ENCODE measurements at places on chromosomes 13 and 19. TPM values are rescaled to one million over a fixed set of nuclear protein-coding genes. Genes with fewer than 3 reads are reported as not detected.

DNA sequence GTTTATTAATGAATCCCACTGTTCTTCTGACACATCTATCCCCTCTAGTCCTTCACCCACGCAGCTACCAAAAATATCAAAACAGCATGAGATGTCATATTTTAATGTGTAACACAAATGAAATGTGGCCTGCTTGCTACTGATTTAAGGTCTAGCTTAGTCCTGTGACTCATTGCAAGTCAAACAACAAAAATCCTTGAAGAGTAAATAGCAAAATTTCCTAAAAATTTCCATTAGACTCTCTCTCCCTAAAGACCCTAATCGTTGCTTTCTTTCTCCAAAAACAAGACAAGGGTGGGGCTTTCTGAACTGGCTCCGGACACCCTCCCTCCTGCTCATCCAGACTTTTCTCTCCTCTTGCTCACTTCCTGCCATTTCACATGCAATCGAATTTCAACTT lies 99.9 kb upstream of the IPO5 start:
- ATAC-seq, result no peak

- no peak for ATAC-seq
Observed at GRCh38 chr13:50766013-50766412, 77.5 kb downstream of the DLEU7 start.

DNA sequence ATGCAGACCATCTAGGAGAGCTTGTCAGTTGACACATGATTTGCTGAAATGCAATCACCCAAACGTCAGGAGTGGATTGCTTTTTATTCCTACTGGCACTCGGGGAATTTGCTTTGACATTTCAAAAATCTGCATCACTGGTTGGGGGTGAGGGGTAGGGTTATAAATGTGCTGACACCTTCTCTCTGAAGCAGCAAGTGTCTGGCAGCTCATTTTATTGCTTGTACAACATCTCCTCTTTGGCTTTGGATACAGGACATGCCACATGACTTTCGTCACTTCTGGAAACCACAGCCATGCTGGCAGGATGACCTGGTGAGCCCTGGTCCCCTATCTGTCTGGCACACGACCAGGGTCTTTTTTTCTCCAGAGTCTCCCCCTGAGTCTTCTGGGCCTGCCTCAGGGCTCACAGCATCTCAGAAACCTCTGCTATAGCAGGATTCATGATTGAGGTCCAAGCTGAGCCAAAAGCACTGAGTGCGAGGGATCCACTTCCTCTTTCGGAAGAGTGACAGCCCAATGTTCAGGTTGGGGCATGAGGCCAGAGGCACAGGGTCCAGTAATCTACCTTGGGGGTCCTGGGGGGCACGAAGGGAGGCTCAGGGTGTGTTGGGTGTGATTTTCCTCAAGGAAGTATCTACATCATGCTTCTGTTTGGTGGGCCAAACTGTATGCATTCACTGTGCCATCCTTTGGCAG lies 60.1 kb downstream of the HSPH1 start:
- no peak for ATAC-seq

DNA sequence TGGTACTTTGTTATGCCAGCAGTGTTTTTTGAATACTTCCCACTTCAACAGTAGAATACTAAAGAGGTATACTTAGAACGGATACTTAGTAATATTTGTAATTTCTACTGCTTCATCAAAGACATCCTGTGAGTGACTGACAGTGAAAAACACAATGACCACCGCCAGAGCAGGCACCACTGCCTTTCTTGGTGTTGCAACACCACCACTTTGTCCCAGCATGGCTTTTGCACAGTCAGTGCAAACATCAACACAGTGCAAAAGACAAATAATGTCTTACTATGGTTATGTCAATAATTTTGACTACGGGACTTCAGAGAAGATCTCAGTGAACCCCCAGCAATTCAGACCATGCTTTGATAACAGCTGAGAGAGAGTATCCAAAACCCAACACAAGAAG lies 220.5 kb downstream of the RBM26 start:
- ATAC-seq, result no peak

GRCh38 chr19:18743784-18744418 lies 47.2 kb downstream of the COMP start:
- no peak for ATAC-seq

DNA sequence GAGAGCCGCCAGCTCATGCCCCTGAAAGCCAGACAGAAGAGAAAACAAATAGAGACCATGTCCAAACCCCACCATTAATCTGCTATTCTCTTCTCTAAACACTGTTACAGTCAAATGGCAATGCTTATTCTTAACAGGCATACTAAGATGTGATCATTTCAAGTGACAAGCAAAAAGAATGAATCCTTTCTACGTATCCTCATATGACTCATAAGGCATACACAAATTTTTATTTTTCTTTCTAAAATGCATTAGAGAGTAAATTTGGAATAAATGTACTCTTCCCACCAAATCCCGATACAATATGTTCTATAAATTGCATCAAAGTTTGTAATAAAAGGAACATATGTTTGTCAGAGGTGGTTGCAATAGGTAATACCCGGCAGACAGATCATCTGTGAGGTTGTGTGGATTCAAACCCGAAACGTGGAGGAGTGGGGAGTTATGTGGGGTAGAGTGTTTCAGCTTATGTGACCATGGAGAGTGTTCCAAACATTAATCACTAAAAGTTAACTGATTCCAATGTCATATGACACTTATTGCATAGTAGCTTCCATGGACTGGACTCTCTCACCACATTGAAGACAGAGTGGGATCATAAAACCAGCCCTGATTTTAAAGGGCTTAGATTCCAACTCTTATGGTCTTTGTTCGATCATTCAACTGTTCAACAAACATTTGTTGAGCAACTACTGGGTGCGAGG lies 213.1 kb downstream of the DCLK1 start:
- ATAC-seq, result no peak

GRCh38 chr19:15622991-15623390 lies 8.0 kb downstream of the CYP4F8 start:
- ATAC-seq, result no peak

DNA sequence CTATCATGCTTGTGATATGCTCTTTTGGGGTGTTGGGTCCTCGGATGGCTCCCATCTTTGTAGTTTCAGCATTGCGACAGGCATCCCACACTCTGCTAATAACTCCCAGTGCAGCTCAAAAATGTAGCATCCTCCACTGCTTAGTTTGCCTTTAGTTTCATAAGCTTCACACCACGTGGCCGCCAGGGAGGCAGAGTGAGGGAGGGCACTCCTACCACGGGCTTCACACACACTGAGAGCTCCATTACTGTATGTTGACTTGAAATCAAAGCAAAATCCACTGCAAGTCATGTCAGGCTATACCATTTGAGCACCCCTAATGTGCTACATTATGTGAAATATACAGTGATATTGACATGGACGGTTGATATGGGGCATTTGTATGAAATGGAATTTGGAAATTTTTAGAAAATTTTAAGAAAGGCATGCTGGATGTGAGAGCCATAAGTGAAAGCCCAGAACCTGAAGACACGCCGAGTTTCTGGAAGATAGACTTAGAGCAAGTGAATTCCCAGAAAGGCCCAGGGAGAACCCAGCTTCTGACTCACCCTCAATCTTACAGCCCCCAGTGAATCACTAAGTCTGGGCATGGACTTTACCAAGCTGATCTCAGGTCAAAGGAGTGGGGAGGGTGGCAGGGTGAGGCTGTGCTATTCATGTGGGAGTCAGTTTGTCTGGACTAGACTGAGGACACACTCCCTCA lies 94.1 kb downstream of the HSPH1 start:
- ATAC-seq, result peak; percentile 83

DNA sequence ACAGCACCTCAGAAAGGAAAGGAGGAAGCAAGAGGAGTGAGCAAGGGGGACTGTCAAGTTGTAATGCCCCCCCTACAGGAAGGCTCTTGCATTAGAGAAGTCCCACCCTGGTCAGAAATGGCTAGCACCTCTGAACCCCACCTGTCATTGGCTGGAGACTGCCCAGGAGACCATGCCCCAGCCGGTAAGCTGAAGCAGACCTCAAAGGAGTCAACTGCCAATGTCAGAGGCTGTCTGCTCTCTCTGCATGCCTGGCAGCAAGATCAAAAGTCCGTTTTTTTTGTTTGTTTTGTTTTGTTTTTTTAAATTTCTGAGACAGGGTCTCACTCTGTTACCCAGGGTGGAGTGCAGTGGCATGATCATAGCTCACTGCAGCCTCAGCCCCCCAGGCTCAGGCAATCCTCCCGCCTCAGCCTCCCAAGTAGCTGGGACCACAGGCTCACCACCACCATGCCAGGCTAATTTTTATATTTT lies 8.1 kb upstream of the BCL3 start:
- ATAC-seq, result no peak

- ATAC-seq, result no peak
Observed at GRCh38 chr13:112573710-112574109, 14.2 kb downstream of the TUBGCP3 start.

DNA sequence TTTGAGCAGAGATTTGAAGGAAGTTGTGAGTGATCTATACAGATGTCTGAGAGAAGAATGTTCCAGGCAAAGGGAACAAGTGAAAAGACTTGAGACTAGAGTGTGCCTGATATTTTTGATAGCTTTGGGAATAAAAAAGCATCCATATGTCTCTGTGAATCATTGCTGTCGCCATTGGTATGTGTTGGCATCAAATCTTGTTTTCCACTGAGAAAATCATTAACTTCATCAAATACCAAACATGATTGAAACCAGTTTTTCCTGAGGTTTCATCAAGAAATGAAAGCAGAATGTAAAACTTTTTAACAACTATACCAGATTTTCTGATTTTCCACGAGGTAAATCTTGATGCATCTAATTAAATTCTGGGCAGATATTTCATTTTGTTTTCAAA lies 862.6 kb downstream of the DIAPH3 start:
- ATAC-seq, result no peak

GRCh38 chr13:97142452-97142851 lies 79.7 kb upstream of the MBNL2 start:
- no peak for ATAC-seq

DNA sequence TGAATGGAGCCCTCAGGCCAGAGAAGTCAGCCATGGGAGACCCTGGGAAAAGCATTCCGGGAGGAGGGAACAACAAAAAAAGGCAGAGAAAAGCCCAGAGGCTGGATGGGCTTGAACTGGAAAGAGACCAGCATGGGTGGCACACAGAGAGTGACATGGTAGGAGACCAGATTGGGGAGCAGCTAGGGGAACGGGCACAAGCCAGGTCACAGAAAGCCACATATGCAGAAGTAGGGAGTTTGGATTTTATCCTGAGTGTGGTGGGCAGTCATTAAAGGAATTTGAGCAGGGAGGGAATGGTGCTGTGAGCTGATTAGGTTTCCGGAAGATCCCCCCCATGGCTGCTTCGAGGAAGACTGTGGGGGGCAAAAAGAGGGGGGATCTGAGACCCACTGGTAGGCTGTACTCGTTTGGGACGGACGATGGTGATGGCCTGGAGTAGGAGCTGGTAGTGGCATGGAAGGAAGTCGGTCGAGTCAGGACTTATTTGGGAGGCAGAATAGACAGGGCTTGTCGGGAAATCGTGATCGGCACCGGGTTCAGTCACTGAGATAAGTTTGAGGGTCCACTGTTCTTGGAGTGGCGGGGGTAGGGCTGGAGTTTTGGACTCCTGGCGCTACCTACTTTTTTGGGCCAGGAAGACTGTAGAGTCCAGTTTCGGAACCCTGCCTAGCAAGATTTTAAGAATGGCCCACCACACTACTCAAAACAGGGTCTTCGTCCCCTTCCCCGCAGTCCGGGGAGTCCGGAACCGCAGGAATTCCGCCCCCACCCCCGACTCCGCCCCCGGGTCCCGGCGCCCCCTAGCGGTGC lies 949 bp downstream of the SERTAD1 start:
- no peak for ATAC-seq

DNA sequence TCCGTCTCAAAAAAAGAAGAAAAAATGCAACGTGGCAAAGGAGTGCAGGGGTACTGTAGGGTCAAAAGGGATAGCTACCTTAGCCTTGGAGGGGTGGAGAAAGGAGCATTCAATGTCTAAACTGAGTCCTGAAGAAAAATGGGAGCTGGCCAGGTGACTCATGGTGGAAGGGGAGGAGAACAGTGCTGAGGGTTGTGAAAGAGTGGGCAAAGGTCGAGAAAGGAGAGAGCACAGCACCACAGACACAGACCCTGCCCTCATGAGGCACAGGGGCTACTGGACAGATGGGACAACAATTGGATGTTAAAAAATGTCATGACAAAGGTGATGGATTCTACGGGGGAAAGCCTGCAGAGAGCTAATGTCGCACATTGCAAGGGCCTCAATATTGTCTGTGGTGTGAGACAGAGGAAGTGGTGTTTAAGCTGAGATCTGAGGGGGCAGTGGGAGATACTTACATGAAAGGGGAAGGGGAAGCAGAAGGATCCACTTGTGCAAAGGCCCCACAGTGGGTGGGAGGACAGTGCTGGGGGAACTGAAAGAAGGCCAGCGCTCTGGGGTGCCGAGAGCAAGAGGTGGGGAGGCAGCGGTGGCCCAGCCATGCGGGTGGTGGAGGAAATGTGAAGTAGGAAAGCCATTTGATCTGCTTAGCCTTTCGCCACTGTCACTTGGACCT lies 42.9 kb upstream of the URAD start:
- ATAC-seq, result no peak

DNA sequence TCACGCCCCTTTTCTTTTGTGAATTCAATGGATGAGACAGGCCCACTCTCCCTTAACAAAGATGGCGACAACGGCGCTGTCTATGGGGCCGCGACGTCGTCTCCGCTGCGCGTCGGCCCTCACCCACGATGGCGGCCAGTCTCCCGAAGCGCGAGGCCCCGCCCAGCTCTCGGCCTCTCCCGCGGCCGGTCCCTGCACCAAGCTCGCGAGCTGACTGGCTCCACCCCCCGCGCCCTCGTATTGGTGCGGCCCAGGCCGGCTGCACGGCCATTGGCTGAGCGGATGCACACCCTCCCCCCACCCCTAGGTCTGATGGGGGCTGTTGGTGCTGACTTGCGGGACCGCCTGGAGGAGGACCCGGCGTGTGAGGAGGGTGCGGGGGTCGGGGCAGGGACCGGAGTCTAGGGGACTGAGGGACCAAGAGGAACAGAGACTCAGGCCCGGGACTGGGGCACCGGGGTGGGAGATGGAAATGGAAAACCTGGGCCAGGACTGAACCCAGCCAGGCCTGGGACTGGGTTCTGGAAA lies 4.8 kb downstream of the SPHK2 start:
- peak; percentile 88 for ATAC-seq

DNA sequence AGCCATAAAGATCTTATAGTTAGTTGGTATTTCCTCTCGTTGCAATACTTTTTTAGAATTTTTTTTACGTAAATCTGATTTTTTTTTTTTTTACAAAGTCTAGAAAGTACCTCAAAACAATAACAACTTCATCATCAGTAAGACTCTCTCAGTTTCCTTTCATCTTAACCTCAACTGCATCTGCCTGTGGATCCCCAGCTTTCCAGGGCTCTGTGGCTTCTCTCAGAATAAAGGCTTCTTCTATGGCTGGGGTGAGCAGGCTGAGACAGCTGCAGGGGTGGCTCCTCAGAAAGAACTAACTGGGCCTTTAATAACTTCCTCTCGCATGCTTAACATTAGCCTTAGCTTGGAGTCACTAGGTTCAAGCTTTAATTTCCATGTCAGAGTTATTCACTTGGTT lies 4.2 kb downstream of the ZNF506 start:
- peak; percentile 69 for ATAC-seq

GRCh38 chr13:30486230-30487074 lies 20.7 kb upstream of the HMGB1 start:
- no peak for ATAC-seq

The PTPRH gene
- not detected for total RNA-seq

The TMEM221 gene
- total RNA-seq, result not detected

The C19orf85 gene
- not detected for total RNA-seq

The ELAVL3 gene
- total RNA-seq, result 0.45 TPM

The ZNF709 gene
- total RNA-seq, result 1.6 TPM

The POGLUT2 gene
- total RNA-seq, result 5.6 TPM

The IGFLR1 gene
- total RNA-seq, result 42.3 TPM

The RAB3A gene
- 7.2 TPM for total RNA-seq

The CD37 gene
- 125 TPM for total RNA-seq

The LGALS14 gene
- total RNA-seq, result 0.69 TPM

The WDR87 gene
- total RNA-seq, result not detected

The BRSK1 gene
- total RNA-seq, result 6.3 TPM
